ENCODE measurements at places on chromosomes 5 and 9.
A peak's percentile ranks its signal among the peaks of the same experiment; 100 is the strongest.

- no peak for DNase-seq
These were observed 204.3 kb downstream of the CNTLN start for GRCh38 chr9:17339156-17339555.

GRCh38 chr5:16713386-16713928, 96.7 kb upstream of the RETREG1 start:
- peak; percentile 90 for DNase-seq

GRCh38 chr9:131276094-131276888, at the start of gene FAM78A:
Gene FAM78A, minus strand, starts transcription at chr9:131276510. Its CDS starts 331 bp downstream, at chr9:131276179.
- DNase-seq: peak; percentile 74

GRCh38 chr9:116717150-116717549, 30.0 kb downstream of the TRIM32 start:
- no peak for DNase-seq

DNA sequence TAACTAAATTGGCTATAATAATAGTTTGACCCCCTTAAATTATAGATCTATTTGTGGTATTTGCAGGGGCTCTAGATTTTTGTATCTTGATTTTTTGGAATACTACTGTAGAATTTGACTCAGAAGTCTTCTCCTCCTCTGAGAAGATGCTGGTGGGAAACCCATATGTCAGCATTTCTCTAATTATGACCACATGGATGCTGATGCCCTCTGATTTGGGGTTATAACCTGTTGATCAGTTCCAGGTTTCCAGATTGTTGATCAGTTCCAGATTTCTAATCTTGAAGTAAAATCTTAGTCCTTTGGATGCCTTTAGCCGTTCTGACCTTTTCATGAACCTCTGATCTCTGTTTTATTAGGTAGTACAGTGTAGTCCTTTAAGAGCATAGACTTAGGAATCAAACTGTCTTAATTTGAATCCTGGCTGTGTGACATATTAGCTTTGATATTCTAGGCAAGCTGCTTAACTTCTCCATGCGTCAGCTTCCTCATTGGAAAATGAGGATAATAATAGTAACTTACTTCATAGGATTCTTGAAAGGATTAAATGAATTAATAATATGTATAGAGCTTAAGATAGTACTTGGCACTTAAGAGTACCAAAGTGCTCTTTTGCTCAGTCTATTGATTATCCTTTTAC, 8.1 kb downstream of the FSD1L start:
- DNase-seq: no peak

DNA sequence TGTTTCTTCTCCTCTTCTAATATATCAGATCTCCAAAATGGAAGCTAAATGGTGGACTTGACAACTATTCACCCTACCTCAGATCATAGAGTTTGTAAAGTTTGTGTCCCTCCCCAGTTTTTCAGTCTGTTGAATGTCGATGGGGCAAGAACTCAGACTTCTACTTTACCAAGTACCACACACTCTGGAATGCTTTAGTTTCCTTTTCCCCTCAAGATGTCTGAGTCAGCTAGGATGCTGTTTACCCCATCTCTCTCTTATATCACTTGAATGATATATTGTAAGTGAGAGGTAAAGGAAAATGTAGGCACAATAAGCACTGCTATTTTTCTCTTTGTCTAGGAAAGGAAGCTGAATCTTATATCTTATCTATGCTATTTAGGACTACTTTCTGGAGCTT, 25.9 kb upstream of the TAL2 start:
- no peak for DNase-seq

- DNase-seq: no peak
These were observed 370.6 kb downstream of the DMRTA1 start for GRCh38 chr9:22817181-22817580.

GRCh38 chr9:117643288-117643654, 60.9 kb upstream of the TLR4 start:
- no peak for DNase-seq

DNA sequence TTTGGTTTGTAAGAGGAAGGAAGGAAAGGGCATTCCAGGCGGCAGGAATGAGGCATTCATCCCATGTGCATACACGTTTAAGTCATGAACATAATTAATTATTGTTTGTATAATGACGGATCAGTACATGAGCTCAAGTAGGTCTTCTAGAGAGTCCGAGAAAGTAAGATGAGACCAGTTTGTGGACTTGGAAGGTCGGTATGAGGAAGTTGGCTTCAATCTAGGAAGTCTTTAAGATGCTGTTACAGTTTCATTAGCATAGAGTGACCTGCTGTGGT, 2.1 kb downstream of the GTF3C4 start:
- no peak for DNase-seq

GRCh38 chr9:112750764-112751055, 150 bp downstream of the SNX30 start:
- DNase-seq: no peak

- DNase-seq: peak; percentile 39
These were observed 54.8 kb upstream of the NKD2 start for GRCh38 chr5:953535-954449.

DNA sequence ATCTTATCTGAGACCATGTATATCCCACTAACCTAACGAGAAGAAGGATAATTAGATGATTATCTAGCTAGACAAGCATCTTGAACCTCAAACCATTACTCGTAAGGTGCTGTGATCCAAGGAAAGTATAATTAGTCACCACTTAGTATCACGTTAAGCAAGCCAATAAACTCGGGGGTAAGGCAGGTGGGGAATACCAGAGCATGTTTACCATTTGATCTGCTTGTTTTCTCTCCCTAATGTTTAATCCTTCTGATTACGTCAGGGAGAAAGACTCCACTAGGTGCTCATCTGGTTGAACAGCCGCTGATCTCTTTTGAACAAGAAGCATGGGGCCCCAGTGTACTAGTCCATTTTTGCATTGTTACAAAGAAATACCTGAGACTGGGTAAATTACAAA, 69.9 kb upstream of the SLC1A1 start:
- DNase-seq: no peak

DNA sequence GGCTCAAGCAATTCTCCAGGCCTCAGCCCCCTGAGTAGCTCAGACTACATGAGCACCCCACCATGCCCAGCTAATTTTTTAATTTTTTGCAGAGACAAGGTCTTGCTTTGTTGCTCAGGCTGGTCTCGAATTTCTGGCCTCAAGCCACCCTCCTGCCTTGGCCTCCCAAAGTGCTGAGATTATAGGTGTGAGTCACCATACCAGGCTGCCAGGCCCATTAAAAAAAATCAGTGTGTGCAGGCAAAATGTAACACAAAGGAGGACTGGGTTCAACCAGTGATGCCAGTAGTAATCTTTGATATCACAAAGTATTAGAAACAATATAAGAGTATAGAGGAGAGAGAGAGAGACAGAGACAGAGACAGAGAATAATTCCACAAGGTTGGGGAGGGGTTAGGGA, 322.7 kb downstream of the MSX2 start:
- DNase-seq: no peak

GRCh38 chr5:91361055-91361701, 21.9 kb downstream of the ARRDC3 start:
- no peak for DNase-seq

DNA sequence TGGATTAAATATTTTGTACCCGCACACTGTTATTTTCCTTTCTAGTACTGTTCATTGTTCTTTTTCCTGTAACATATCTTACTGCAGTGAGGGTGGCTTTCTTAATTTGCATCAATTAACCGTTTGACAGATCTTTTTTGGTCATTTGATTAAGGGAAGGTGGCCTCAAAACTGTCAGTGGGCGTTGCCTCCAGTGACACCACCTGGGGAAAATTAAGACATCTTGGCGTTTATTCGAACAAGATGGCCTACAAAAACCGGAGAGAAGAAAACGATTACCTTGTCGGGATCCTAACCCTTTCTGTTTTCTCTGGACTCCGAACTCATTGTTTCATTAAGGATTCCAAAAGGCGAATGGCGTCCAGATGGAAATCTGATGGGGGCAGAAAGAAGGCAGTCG, 2.0 kb downstream of the BASP1 start:
- DNase-seq: no peak

- no peak for DNase-seq
These were observed 183.4 kb downstream of the PAPPA start for GRCh38 chr9:116337015-116337414.

DNA sequence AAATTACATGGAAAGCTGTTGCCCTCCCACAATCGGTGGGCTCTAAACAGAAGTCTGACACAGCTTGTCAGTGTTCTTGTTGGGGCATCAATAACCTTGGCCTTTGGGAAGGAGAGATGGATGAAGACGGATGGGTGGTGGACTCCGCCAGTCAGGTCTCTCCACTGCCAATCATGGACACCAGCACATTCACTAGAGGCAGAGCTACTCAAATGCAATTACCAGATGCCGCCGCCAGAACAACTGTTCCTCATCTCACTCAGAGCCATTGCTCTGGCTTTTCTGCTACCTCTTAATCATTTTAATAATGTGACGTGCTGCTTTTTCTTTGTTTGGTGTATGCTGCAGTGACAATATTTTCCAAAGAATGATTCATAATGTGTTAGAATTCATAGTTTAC, 27.9 kb upstream of the SEMA5A start:
- no peak for DNase-seq

GRCh38 chr5:158943057-158943456, 156.7 kb downstream of the EBF1 start:
- no peak for DNase-seq

- DNase-seq: no peak
These were observed 60.1 kb downstream of the GADD45G start for GRCh38 chr9:89664896-89665329.

DNA sequence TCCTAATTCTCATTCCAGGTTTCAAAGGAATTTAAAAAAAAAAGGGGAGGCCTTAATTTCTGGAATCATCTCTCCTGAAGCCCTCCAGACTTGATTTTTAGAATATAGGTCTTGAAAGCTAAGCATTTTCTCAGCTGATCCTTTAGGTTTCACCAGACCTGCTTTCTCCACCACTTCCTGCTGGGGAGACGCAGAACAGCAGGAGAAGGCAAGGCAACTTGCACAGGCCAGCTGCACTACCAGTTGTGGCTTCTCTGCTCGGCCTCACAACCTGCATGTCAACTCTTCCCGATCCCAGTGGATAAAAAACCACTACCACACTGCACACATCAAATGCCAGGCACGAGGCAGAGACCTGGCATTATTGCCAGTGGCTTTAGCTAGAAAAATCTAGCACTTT, 119.8 kb downstream of the SIL1 start:
- no peak for DNase-seq

DNA sequence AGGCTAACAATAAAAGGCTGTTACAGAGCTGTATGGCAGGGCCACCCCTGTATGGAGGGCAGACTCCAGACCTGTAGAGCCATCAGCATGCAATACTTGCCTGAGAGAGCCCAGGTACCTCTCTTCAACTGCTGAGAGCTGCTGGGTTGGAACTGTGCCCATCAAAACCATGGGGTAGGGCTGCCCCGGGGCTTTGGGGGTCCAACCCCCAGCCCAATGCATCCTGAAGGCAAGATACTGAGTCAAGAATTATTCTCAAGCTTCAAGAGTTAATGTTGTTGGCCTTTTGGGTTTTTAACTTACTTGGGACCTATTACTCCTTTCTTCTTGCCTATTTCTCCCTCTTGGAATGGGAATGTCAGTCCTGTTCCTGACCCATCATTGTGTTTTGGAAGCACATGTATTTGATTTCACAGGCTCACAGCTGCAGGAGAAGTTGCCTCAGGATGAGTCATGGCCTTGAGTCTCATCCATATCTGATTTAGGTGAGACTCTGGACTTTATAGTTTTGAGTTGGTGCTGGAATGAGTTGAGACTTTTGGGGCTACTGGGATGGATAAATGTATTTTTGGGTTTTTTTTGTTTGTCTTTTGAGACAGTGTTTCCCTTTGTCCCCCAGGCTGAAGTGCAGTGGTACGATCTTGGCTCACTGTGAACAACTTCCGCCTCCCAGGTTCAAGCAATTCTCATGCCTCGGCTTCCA, 21.0 kb upstream of the CDK7 start:
- no peak for DNase-seq

- DNase-seq: no peak
These were observed 53.4 kb downstream of the SNX18 start for GRCh38 chr5:54570916-54571315.

DNA sequence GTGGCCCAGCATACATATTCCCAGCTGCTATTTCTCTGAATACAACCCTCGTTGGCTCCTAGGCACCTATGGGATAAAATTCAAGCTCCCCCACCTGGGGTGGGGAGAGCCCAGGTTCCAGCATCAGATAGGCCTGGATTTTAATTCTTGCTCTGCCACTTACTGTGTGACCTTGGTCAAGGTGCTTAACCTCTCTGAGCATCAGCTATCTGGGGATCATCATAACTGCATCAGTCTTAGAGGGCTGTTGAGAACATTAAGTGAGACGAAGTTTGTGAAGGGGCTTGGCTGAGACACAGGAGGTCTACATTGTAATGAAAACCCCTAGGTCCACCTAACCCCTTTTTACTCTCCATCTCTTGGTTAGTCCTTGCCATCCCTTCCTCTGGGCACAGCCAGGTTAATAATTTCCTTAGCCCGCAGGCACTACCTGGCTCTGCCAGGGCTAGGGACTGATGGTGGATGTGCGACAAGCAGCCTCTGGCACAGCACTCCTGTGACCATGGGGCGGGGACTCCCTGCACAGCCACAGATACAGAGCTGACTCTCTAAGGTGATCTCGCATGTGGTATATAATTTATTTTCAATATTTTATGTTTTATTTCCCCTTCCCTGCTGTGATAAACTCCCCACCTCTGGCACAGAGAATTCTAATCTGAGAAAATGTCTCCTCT, 68.7 kb downstream of the CRB2 start:
- DNase-seq: no peak

DNA sequence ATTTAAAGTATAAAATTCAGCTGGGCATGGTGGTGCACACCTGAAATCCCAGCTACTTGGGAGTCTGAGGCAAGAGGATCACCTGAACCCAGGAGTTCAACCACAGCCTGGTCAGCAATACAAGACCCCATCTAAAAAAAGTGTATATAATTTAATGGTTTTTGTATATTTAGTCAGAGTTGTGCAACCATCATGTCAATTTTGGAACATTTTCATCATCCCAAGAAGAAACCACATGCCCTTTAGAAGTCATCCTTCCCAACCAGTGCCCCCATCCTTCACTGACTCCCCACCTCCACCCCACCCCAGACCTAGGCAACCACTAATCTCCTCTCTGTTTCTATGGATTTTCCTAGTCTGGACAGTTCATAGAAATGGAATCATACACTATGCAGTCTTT, 18.8 kb upstream of the TEK start:
- DNase-seq: no peak

DNA sequence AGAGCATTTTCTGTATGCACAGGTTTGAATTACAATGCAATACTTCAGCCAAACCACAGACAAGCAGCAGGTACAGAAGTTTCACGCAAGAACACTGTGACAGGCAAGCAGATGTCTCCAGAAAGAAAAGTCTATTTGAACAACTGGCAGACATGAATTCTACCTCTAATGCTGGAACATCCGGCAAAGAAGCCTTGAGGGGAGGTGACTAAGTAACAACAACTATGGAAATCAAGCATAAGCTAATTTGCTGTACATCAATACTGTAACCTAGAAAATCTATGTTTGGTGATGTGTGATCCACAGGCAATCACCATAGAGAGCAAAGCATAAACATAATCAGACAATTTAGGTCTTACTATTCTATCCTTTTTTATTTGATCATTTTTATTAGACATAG, 65.5 kb downstream of the PLK2 start:
- no peak for DNase-seq
